ENCODE measurements at places on chromosomes 1 and 21.

DNA sequence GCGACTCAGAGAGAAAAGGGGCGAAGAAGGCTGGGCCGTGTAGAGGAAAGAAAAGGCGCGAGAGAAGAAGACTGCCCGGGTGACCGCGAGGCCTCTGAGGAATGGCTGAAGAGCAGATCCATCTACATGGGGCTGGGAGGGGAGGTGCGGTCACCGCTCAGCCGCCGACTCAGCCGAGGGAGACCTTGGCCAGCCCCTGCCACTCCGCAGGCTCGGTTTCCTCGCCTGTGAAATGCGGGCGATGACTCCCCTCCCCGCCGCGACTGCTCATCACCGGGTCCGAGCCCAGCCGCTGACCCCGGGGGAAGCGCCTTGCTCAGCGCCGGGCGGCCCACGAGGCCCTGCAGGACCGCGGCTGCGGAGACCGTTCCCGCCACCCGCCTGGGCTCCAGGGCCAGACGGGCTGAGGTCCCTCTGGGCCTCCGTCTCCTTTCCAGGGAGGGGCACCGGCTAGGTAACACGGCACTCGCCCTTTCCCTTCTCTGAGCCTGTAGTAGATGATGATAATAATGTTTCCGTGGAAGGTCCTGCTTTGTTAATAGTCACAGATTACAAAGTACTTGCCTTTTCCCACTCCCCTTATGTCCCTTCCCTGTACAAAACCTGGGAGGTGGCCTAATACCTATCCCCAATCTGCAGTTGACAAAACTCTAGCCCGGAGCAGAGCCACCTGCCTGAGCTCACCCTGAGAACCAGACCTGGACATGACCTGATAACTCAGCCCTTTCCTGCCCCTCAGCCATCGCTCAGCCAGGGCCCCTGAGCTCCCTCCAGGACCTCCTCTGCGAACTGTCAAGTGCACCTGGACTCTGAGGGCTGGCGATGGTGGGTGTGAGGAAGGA is 1.6 kb upstream of the BSND start:
- no peak for DNase-seq

DNA sequence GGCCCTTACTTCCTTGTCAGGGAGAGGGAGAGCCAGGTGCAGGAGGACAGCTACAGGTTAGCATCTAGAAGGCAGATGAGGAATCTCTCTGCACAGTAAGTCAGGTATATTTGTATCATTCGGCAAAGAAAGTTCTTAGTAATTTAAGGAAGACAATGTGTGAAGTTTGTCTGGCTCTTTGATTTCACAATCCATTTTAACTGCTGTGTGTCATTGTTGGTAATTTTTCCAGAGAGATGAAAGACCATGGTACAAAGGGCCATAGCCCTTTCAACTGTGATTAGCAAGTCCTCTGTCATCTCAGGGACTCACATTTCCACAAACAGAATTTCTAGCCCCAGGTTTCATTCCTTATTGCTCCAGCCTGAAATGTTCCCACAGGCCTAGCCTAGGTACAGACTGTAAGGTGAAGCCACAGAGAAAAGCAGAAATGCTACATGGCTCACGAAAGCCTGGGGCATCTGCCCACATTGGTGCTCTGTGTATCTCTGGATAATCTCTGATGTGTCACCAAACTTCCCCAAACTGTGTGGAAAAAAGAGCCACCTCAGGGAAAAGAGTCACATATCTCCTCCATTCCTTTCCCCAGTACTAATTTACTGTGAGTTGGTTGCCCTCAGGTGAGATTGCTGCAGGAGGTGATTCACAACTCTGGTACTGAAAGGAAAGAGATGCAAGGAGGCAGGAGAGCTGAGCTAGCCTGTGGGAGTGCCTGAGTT is 70.6 kb downstream of the SYT6 start:
- no peak for DNase-seq

GRCh38 chr1:37951783-37952624 is 5.2 kb upstream of the INPP5B start:
- no peak for DNase-seq

- DNase-seq: no peak
These were observed 9.8 kb upstream of the EGLN1 start for GRCh38 chr1:231431665-231432415.

DNA sequence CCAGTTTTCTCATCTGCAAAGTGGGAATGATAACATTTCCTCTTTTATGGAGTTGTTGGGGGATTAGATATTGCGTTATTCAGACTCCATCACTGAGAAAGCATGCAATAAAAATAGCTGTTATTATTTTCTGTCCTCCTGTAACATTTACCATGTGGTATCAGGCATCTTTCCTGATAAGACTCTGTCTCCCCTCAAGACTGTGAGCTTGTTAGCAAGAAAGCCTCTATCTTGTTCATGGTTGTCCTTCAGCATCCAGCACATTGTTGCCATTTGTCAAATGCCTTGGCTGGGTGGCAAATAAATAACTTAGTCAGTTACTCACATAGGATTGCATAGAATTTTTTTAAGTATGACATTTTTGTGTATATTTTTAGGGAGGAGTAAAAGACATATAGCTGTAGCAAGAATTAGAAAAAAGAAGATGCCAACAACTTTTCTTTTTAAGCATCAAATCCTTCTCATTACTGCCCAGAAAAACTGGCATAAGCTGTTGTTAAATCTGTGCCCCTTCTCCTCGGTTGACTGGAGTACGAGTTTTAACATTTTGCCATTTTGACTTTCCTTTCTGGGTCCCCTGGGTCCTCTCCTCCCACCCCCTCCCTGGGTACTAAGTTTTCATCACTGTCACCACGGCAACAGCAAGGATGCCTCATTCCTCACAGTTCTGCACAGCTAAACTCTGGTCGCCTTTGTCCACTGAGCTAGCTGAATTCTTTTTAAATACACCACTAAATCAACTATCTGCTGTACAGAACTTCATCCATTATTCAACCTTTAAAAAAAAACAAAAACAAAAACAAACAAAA is 1.0 kb upstream of the JAM2 start:
- no peak for DNase-seq

GRCh38 chr1:98920441-98921110 is 84.1 kb downstream of the PLPPR5 start:
- DNase-seq: no peak

GRCh38 chr1:214550857-214551435 is 456 bp downstream of the PTPN14 start:
- no peak for DNase-seq

DNA sequence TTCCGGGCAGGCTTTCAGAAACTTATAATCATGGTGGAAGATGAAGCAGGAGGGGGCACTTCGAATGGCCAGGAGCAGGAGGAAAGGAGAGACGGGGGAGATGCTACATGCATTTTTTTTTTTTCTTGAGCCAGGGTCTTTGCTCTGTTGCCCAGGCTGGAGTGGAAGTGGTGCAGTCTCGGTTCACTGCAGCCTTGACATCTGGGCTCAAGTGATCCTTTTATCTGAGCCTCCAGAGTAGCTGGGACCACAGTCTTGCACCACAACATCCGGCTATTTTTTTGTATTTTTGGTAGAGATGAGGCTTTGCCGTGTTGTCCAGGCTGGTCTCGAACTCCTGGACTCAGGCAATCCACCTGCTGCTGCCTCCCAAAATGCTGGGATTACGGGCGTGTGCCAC is 61.6 kb downstream of the SELENOF start:
- DNase-seq: no peak

- no peak for DNase-seq
These were observed 626 bp downstream of the CXADR start for GRCh38 chr21:17513214-17514123.

- no peak for DNase-seq
These were observed 42.7 kb upstream of the GLIS1 start for GRCh38 chr1:53781654-53782053.

DNA sequence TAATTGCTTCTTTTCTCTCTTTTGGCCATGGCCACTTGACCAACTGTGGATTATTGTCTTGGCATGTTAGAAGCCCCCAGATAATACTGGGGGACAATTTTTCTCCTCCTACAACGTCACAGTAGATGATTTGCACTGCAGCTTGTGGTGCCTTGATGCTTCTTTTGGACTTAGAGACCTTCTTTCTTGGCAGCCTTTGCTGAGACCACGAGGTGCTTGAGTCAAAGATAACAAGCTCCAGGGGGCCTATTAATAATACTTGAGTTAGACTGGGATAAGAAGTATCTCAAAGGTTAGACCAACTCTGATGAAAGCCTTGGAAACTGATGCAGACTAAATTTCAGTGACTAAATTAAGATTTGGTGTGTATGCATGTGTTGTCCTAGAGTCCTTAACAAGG is 3.2 kb downstream of the PPP1R12B start:
- DNase-seq: no peak

DNA sequence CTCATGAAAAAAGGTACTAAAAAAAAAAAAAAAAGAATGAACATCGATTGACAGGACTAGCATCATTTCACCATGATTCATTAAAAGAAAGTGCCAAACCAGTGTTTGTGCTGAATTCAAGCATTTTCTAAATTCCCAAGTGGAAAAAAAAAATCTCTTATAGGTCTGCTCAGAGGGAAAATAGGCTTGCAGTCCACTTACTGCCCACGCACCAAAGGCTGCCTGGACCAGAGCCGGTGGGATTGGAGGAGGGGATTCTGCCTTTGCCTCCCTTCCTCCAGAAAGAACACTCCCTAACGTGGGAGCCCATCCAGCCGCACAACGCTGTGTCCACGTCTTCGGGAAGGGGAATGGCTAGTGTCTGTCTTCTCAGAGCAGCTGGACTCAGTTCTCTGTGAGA is 5.5 kb upstream of the TRAPPC10 start:
- no peak for DNase-seq

GRCh38 chr1:110945626-110946025 is 18.1 kb downstream of the LRIF1 start:
- no peak for DNase-seq

DNA sequence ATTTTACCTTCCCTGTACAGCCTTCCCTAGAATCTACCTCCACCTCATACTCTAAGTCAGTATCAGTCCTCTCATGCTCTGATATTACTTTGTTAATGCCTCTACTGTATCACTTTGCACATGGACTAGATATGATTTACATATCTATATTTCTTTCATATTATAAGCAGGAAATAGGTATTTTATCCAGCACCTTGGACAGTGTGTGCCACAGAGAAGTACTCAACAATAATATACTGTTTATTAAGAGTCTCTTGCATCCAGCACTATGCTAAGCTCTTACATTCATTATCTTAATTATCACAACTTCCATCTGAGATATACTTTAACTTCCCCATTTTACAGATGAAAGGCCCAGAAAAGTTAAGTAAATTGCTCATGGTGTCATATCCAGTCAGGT is 247.9 kb upstream of the DAB1 start:
- DNase-seq: no peak

GRCh38 chr1:215005078-215005477 is 77.5 kb upstream of the KCNK2 start:
- no peak for DNase-seq

DNA sequence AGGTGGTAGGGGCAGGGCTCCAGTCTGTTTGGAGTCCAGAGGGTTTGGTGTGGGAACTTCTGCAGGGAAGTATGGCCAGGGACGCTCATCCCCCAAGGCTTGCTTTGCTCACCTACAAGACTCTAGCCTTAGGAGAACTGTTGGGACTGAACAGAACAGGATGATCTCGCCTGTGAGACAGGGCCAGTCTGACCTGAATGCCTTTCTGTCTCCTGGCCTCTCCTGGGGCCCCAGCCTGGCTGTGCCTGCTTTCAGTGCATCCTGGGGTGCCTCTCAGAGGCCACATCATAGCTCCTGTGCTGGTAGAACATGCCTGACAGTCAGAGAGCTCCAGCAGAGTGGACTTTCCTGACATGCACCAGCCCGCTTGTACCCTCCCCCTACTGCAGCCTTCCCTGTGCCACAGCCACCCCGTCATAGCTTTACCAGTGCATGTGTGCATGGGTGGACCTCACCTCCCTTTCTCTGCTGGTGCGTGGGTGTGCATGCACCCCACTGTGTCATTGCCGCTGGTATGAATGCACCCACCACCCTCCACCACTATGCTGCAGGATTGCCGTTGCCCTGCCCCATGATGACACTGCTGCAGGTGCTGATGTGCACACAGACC is 165.8 kb downstream of the GIPC2 start:
- DNase-seq: no peak

DNA sequence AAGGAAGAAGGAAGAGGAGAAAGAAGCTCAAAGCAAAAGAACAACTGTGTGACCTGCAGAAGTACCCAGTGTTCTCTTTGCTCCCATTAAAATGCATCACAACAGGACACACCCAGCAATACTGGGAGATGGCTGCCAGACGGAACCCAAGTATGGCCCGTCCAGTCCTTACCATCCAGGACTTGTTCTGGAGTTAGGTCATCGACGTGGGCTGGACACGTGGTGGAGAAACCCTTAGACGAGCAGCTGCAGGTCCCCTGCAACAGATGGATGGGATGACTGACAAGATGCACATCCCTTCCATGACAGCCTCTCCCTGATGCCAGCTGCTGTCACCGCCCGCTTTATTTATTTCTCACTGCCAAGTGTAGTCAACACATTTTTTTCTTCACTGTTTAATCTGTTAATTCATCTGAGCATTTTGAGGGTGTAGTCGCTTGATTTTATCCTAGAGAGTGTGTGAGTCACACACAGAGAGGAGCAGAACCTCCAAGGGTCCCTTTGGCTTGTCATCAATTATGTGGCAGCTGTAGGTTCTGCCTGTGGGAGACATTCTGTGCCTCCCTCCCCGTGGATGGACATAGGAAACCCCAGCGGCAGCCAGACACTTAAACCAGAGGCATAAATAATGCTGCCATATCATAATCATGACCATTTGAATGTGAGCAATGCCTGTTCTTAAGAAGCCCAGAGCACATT is 80.9 kb downstream of the ABCA4 start:
- DNase-seq: no peak

DNA sequence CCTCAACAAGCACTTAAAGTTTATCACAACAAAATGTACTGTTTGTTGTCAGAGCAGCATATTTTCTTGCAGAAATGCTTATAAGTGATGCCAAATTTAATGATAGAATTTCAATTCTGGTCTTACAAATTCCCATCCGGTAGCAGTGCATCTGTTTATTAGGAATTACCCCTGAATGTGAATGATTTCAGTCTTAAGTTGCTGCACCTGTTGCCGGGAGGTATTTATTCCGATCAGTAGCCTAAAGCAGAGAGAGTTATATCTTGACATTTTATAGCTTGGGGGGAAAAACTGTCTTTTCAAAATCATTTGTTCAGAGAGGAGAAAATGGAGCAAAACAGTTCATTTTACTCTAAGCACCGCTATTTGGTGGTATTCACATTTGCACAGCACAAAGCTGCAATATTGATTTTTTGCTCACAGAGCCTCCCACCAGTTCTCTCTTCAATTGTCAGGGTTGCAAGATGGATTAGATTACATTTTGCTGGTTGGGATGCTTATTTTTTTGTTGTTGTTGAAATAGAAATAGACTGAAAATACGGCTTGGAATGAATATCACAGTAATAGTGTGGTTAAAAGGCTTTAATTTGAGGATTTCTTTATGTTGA is 98.6 kb downstream of the ADGRL2 start:
- DNase-seq: no peak

DNA sequence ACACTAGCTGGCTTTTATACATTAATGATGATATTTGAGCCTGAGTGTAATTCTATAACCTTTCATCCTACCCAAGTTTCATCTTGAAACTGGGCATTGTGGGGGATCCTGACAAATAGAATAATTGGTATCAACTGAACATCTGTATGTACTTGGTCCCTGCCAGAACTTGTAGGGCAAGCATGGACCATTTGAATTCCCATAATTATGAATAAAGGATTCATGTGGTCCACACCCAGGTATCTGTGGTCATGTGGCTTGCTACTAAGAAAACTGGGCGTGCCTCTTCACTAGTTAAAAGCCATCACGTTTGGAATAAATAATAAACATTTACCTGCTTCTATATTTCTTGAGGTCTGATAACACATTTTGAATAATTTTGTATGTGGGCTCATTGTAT is 20.6 kb upstream of the VTCN1 start:
- no peak for DNase-seq
